Stimulated activated CD4-positive, alpha-beta T cell treated with anti-CD3 and anti-CD28 coated beads, Interleukin-1b, Interleukin-23, amount 100 ng/mL, for 1 hour (primary cell): ENCODE measurements at places on chromosomes 12 and 14.

GRCh38 chr14:59254911-59255545 is 66.6 kb downstream of the DAAM1 start:
- no peak for DNase-seq

- DNase-seq: no peak
Measured at GRCh38 chr12:63929426-63929825, 84.9 kb downstream of the SRGAP1 start.

DNA sequence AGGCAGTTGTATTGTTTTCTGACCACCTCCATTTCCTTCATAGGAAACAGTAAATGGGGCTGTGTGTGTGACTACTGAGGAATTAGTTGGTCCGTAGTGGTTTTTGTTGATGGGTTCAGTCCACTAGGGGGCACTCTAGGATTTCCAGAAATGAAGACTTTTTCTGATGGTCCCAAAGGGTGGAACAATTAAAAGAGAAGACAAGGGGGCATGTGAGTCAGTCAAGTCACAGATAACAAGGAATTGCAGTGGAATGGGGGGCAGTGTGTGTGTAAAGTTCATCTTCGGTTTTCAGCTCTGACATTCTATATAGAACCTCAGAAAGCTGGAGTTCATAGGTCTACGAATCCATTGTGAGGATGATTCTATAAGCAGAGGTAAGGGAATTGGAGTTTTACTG is 186.6 kb upstream of the OR4E1 start:
- no peak for DNase-seq

- DNase-seq: no peak
Measured at GRCh38 chr14:104473649-104474494, 105.7 kb upstream of the C14orf180 start.

GRCh38 chr14:100614803-100615202 is 27.6 kb upstream of the BEGAIN start:
- DNase-seq: no peak
